Uterus (tissue), 4 donors: ENCODE measurements at places on chromosomes 12 and 14. TPM values are rescaled to one million over a fixed set of nuclear protein-coding genes. Genes with fewer than 3 reads are reported as not detected.
A peak's percentile ranks its signal among the peaks of the same experiment; 100 is the strongest.

DNA sequence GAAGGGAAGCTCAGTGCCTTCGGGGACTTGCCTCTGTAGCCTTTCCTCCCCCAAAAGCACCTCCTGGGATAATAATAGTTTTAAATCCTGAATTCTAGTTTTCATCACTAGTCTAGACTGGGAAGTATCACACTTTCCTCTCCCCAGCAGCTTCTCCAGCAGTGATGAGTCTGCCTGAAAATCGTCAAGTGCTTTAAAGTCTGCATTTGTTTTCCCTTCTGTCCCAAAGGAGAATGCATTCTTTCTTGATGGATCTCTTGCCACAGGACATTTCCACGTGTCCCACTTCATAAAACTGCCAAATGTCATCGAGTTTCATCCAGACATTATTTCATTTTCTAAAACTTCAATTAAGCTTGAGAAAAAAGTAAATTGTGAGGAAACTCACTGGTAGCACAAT lies 15.0 kb downstream of the CSRP2 start:
- no peak overlapping the region for H3K4me3 ChIP-seq
- no peak for DNase-seq
- H3K4me1 ChIP-seq = no peaks in the 10 kb centered on the region
- H3K27ac ChIP-seq = no peak overlapping the region

DNA sequence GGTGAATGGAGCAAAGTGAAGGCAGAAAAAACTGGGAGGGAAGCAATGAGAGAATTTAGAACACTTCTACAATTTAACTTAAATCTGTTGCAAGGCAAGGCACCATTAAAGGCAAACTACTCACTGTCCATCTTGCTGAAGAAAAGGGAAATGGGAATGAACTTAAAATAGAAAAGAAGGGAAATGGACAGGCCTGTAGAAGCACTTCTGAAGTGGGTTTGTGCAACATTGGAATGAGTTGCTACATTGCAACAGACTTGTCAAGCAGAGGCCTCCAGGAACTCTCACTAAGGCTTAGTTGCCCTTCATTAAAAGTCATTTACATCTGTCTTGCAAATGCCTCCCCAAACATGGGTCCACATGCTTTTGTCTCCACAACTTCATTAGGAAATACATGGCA lies 13.7 kb upstream of the OR10AD1 start:
- no peak overlapping the region for H3K27ac ChIP-seq
- H3K4me1 ChIP-seq = no peaks in the 10 kb centered on the region
- no peaks in the 10 kb centered on the region for H3K27me3 ChIP-seq

DNA sequence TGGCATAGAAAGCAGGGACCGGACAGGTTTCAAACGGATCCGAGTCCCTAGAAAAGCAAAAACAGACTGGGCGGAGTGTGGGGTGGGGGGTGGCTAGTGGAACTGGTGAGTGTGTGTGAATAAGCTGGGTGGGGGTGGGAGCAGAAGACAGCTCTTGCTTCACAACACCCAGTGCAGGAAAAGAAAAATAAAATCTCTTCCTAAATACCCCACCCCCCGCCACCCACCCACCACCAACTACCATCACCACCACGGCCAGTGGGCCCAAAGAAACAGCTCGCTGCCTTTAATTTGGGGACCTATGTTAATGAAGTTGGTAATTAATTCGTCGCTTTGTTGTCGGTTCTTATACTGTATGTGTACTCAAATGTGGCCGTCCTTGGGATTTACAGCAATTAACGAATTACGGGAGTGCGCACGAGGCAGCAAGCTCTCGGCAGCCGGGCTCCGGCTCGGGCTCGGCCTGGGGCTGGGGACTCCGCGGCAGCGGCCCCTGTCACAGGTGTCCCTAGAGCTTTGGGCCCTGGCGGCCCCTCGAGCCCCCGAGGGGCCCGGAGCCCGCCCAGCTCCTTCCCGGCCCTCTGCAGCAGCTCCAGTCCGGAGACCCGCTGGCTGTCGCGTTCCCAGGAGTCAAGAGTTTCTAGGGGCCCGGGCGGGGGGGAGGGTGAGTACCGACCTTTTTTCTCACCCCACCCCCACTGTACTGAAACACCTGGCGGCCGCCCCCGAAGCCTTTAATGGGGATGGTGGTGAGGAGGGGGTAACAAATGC lies 1.5 kb upstream of the OTX2 start:
- H3K4me1 ChIP-seq = peaks cover 9% of the 10 kb centered on the region
- no peak overlapping the region for H3K27ac ChIP-seq
- peaks cover 92% of the 10 kb centered on the region for H3K27me3 ChIP-seq
- no peak for DNase-seq

GRCh38 chr12:23222801-23223200 lies 597.8 kb downstream of the ETNK1 start:
- no peak overlapping the region for H3K4me3 ChIP-seq
- no peak overlapping the region for H3K27ac ChIP-seq

DNA sequence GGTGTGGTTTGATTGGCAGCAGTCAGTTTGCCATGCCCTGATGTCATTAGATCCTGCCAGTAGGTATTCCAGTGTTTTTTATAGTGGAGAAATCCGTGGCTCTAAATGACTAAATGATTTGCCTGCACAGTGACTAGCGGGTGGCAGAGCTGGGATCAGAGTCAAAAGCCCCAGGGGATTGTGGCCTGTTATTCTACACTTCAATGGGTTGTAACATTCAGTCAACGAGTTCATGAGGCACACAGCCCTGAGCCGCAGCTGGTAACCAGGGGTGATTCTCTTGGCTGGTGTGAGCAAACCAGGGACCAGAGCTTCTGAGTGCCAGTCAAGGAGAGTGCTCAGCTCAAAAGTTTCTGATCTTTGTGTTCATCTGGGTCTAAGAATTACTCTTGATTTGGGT lies 1.8 kb downstream of the MYH6 start:
- no peak overlapping the region for H3K4me3 ChIP-seq
- no peaks in the 10 kb centered on the region for H3K36me3 ChIP-seq
- no peak for DNase-seq

GRCh38 chr14:103418481-103418818 lies 33.2 kb downstream of the MARK3 start:
- peak overlapping the region; percentile 35 for H3K27ac ChIP-seq
- no peak overlapping the region for H3K4me3 ChIP-seq
- H3K4me1 ChIP-seq = no peaks in the 10 kb centered on the region
- no peaks in the 10 kb centered on the region for H3K27me3 ChIP-seq
- H3K36me3 ChIP-seq = no peaks in the 10 kb centered on the region

GRCh38 chr12:62525271-62525670 lies 58.6 kb downstream of the MON2 start:
- H3K27ac ChIP-seq = no peak overlapping the region
- H3K4me3 ChIP-seq = no peak overlapping the region
- H3K27me3 ChIP-seq = no peaks in the 10 kb centered on the region
- DNase-seq = no peak

GRCh38 chr14:88961214-88961613 lies 136.8 kb downstream of the TTC8 start:
- H3K4me3 ChIP-seq = no peak overlapping the region

DNA sequence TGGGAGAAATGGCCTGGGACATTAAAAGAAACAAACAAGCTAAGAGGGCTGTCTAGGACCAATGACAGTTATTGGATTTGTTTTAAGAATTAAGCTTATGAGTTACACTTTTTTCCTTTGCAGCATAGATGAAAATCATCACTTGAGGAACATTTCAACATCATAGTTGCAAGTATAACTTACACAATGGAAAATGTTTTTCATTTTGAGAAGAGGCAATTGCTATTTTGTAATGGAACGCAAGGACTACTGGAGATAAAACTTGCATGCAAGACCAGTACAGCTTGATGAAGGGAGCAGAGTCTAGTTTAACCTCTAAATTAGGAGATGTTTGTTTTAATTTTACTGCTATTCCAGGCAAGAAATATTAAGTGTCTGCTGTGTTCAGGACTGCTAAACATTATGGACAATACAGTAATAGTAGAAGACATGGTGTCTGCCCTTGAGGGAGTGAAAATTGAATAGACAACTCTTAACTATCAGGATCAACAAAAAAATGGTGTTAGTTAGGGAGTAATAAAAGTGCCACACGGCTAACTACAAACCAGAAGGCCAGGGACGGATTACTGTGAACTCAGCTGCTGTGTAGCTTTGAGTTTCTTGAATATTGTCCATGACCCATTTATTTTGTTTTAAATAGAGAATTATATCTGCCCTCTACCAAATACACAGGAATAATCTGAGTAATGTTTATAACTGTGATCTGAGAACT lies 374.5 kb downstream of the RAD51B start:
- peaks cover 3% of the 10 kb centered on the region for H3K4me1 ChIP-seq
- H3K27ac ChIP-seq = peak overlapping the region; percentile 93
- no peaks in the 10 kb centered on the region for H3K27me3 ChIP-seq
- DNase-seq = no peak
- H3K36me3 ChIP-seq = no peaks in the 10 kb centered on the region

DNA sequence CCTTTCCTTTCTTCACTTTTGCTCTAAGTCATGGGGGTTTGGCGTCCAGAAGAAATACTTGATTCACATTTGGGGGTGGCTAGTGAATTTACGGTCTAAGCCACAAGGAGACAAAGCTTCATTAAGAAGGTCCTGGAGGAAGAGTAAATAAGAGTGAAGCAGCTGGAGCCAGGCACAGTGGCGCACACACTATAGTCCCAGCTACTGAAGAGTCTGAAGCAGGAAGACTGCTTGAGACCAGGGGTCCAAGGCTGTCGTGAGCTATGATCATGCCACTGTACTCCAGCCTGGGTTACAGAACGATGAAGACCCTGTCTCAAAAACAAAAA lies 23.3 kb downstream of the ACTN1 start:
- no peaks in the 10 kb centered on the region for H3K27me3 ChIP-seq
- H3K4me1 ChIP-seq = peaks cover 8% of the 10 kb centered on the region
- H3K36me3 ChIP-seq = no peaks in the 10 kb centered on the region
- DNase-seq = no peak
- no peak overlapping the region for H3K4me3 ChIP-seq

GRCh38 chr14:50489851-50490250 lies 42.5 kb downstream of the MAP4K5 start:
- DNase-seq = no peak
- no peak overlapping the region for H3K27ac ChIP-seq
- no peak overlapping the region for H3K4me3 ChIP-seq

GRCh38 chr14:24438223-24439097 lies 4.1 kb downstream of the SDR39U1 start:
- H3K4me1 ChIP-seq = peaks cover 6% of the 10 kb centered on the region
- H3K27ac ChIP-seq = no peak overlapping the region
- H3K27me3 ChIP-seq = no peaks in the 10 kb centered on the region
- no peaks in the 10 kb centered on the region for H3K36me3 ChIP-seq
- no peak overlapping the region for H3K4me3 ChIP-seq

DNA sequence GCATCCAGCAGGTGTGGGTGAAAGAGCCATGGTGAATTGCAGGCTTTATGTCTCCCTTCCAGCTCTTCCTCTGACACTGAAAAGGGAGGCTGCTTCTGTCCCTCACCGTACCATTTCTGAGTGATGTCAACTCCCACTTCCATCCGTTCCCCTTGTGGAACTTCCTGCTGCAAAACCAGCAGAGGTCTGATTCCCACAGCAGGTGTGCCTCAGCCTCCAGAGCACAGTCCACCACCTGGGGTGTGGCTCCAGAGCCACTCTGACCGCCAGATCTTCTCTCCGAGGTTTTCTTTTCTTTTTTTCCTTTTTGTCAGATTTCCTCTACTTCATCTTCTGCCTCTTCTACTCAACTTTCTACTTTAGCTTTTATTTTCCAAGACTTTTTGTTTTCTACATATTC lies 62.7 kb downstream of the CDC42BPB start:
- no peaks in the 10 kb centered on the region for H3K27me3 ChIP-seq
- H3K4me1 ChIP-seq = no peaks in the 10 kb centered on the region
- DNase-seq = no peak
- no peak overlapping the region for H3K4me3 ChIP-seq

DNA sequence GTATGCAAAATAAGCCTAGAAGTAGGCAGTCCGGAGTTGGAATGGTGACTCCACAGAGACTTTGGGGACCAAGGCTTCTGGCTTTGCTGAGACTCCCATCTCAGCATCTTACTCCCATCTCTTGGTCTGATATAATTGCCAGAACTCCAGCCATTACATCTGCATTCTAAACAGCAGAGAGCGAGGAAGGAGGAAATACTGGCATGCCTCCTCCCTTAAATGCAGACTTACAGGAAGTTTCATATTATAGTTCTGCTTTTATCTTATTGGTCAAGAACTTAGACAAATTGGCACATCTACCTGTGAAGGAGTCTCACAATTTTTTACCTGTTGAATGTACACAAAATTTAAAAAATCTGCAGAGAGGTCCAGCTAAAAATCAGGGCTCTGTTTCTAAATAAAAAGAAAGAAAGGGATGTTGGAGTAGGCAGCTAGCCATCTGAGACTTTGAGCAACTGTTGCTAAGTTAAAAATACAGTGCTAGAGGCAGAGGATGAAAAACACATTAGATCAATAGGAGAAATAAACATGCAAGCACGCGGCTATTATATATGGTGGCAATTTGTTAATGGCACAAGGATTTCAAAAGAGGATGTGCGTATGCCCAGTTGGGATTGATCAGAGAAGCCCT lies 209.9 kb upstream of the HMGA2 start:
- H3K27me3 ChIP-seq = no peaks in the 10 kb centered on the region
- H3K27ac ChIP-seq = no peak overlapping the region
- H3K36me3 ChIP-seq = no peaks in the 10 kb centered on the region
- H3K4me1 ChIP-seq = no peaks in the 10 kb centered on the region
- H3K4me3 ChIP-seq = no peak overlapping the region

- H3K27ac ChIP-seq = peak overlapping the region; percentile 95
- H3K4me3 ChIP-seq = peak overlapping the region; percentile 95
- DNase-seq = peak; percentile 76
- no peaks in the 10 kb centered on the region for H3K27me3 ChIP-seq
- no peaks in the 10 kb centered on the region for H3K4me1 ChIP-seq
- H3K36me3 ChIP-seq = no peaks in the 10 kb centered on the region
Measured at GRCh38 chr12:106956048-106956578, 406 bp downstream of the TMEM263 start.

DNA sequence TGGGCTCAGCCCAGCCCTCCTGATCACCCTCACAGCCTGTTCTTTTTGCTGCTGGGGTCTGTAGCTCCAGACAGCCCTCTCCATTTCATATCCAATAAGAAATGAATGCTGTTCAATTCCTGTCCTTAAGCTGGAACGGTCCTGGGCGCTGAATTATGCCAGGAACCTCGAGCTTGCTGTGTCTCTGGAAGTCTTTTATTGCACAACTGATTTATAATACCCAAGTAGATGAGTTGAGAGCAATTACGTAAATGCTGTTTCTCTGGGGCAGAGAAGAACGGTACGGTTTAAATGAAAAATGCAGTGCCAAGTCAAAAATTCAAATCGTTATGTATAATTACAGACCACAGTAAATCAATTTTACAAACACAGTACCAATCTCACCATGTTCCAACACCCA lies 161.0 kb downstream of the SAMD4A start:
- no peaks in the 10 kb centered on the region for H3K4me1 ChIP-seq
- H3K27me3 ChIP-seq = no peaks in the 10 kb centered on the region
- no peaks in the 10 kb centered on the region for H3K36me3 ChIP-seq
- peak; percentile 63 for DNase-seq
- H3K27ac ChIP-seq = peak overlapping the region; percentile 68
- peak overlapping the region; percentile 5 for H3K4me3 ChIP-seq

The CIDEB gene
- total RNA-seq = 9.7 TPM

The AICDA gene
- not detected for total RNA-seq

The ACVRL1 gene
- total RNA-seq = 52.1 TPM

The CLMN gene
- 55.0 TPM for total RNA-seq

The SLC39A9 gene
- 26.8 TPM for total RNA-seq

The RILPL2 gene
- total RNA-seq = 10.1 TPM

The SLCO1A2 gene
- not detected for total RNA-seq

The AQP6 gene
- not detected for total RNA-seq

The ACOT6 gene
- not detected for total RNA-seq

The RTL1 gene
- total RNA-seq = not detected
